ENCODE measurements at places on chromosomes 2 and 18. TPM values are rescaled to one million over a fixed set of nuclear protein-coding genes. Genes with fewer than 3 reads are reported as not detected.
A peak's percentile ranks its signal among the peaks of the same experiment; 100 is the strongest.

GRCh38 chr2:228374741-228375140, 193.3 kb upstream of the SPHKAP start:
- no peak for DNase-seq

DNA sequence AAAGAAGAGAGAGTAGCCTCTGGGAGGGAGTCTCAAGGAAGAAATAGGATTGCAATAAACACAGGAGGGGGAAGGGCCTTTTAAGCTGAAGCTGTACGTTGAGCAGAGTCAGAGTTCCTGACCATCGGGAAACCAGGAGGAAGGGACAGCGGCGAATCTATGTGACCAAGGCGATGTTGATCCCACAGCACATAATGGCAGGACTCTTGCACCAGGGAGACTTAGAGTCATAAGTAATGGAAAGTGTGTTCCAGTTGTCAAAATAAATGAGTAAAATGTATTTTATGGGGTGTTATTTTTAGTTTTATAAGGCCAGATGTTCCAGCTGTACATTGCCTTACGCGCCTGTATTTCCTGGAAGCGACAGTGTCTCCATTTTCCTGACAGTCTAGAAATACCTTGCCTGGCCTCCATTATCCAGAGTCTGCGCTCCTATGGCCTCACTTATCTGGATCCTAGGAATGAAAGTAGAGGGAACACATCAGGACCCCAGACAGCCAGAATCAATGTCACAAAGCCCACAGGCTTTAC, 152.8 kb upstream of the COPS8 start:
- DNase-seq = no peak

DNA sequence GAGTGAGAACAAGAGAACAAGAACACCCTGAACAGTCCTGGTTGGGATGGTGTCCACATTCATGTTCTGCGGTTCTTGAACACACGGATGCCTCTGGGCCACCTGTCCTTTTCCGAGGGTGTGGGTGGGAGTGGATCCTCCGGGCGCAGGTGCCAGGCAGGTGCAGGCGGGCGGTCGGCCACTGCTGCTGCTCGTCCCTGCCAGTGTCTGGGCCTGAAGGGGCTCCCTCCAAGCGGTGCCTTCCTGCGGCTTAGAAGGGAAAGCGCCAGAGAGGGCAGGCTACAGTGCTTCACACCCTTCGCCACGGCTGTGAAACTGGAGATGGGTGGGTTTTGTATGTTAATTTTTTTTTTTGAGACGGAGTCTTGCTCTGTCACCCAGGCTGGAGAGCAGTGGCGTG, 8.0 kb upstream of the D2HGDH start:
- DNase-seq = no peak

THSD7B gene
- polyA plus RNA-seq = not detected

- no peak for DNase-seq
Observed at GRCh38 chr2:60570251-60570650, 16.8 kb upstream of the BCL11A start.

EVA1A gene
- polyA plus RNA-seq = 0.52 TPM

DNA sequence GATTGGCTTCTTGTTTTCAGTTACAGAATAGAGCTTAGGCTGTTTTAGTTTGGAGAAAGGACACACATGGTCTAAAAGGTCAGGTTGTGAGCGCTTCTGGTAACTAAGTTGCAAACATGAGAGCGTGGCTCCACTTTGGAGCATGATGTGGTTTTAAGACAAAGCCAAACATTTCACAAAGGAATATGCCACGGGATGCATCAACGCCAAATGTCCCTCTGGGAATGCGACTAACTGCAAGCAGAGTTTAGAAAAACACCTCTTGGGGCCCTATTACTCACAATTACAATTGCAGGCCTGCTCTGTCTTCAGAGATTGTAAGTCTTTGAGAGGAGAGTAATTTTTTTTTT, 25.4 kb downstream of the MYO7B start:
- DNase-seq = no peak

IL1RL1 gene
- polyA plus RNA-seq = not detected

- DNase-seq = no peak
Observed at GRCh38 chr18:73859837-73860397, 287.7 kb downstream of the FBXO15 start.

DNA sequence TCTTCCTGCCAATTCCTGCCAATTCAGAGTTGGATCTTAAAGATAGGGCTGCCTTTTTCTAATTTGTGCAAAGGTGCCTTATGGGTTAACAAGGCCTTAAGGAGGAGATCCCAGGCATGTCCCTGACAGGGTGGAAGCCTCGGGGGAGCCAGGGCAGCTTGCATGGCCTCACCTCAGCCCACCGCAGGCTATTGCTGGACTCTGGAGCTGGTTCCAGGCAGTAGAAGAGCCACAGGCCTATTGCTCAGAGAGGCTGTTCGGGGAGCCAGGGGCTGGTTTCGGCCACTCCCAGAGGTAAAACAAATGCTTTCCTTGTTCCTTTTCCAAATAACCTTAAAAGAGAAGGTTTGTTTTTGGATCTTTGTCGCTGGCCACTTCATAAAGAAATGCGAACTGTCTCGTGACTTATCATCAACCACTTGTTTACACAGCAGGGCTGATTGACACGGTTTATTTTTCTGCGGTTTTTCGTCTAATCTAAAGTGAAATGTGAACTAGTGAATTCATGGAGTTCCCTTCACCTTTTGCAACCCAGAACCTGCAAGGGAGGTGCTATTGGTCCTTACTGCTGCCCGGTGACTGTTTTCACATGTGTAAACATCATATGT, 108.6 kb downstream of the APOB start:
- DNase-seq = no peak

DNA sequence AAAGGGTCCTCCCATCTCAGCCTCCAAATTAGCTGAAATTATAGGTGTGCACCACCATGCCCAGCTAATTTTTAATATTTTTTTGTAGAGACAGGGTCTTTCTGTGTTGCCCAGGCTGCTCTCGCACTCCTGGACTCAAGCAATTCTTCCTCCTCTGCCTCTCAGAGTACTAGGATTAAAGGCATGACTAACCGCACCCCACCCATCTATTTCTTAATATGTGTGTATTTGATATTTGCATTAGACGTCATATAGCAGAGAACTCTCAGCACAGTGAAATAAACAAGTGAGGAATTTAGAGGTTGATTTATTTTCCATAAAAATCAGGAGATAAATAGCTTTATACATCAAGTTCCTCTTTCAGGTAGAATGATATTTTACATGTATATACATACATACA, 213.5 kb downstream of the FSIP2 start:
- DNase-seq = no peak

- DNase-seq = peak; percentile 45
Observed at GRCh38 chr18:58692422-58693185, 21.3 kb downstream of the MALT1 start.

GRCh38 chr2:61753512-61753911, 100.3 kb downstream of the FAM161A start:
- no peak for DNase-seq

DNA sequence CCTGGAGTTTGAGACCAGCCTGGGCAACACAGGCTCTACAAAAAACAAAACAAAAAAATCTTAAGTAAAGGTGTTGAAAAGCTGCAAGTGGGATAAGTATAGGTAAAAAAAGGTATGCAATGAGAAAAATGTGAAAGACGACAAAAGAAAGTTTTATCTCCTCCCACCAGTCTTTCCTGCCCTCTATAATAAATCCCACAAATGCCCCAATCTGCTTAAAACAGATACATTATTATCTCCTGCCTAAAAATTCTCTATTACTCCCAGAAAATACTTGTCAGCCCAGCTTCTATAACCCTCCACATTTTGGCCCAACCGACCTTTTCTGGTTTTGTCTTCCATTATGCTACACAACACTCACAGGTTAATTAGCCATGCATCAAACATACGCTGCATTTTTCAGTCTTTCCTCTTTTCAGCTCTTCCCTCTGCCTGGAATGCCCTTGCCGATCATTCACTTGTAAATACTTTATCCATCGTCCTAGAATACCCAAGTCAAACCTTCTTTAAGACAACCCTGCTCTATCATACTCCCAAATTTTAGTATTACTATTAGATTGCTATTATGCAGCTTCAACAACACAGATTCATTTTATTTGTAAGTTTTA, 10.8 kb downstream of the ASXL2 start:
- no peak for DNase-seq

C2orf92 gene
- polyA plus RNA-seq = 0.66 TPM

CCDC150 gene
- not detected for polyA plus RNA-seq

CCDC68 gene
- polyA plus RNA-seq = not detected

GRCh38 chr2:180124273-180125139, 117.4 kb upstream of the CWC22 start:
- peak; percentile 24 for DNase-seq

- no peak for DNase-seq
Observed at GRCh38 chr2:15893689-15894480, 46.5 kb upstream of the MYCN start.

GRCh38 chr18:67260841-67261240, 255.7 kb downstream of the DSEL start:
- DNase-seq = no peak

GRCh38 chr2:199989822-199990221, 34.4 kb downstream of the MAIP1 start:
- DNase-seq = no peak

- DNase-seq = no peak
Observed at GRCh38 chr2:100999995-101000394, 2.1 kb upstream of the RPL31 start.

DNA sequence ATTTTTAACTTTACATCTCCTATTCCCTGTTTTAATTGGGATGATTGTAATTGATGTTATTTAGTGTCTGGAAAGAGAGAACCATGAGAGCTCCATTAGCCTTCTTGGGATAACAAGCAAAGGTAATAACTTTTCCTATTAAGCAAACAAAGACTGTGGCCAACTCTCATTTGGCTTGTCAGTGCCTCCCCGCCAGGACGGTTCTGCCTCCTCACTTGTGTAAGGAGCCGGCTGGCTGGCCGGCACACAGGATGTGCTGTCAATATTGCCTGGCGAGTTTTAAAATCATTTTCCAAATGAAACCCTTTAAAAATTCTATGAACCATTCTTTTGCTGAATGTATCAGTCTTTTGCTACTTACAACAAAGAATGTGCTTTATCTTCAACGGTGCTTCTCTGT, 898.3 kb downstream of the CPS1 start:
- DNase-seq = no peak

DNA sequence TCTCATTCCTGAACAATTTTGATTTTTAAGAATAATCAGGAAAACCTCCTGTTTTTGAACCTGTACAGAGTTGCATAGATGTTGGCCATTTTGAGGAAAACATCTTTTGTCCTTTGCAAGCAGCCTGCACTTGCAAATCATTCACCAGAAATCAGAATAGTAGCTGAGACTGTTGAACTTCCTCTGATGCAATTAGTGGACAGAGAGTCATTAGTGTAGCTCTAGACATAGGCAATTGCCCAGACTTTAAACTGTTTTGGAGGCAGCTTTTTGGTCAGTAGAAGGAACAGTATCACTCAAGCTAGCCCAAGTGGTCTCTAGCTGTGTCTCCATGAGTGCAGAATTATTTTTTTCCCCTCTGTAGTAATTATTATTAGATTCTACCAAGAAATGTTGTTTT, 326.1 kb downstream of the PIK3C3 start:
- no peak for DNase-seq

GRCh38 chr2:231133365-231134099, 8.7 kb upstream of the HTR2B start:
- DNase-seq = no peak

DNA sequence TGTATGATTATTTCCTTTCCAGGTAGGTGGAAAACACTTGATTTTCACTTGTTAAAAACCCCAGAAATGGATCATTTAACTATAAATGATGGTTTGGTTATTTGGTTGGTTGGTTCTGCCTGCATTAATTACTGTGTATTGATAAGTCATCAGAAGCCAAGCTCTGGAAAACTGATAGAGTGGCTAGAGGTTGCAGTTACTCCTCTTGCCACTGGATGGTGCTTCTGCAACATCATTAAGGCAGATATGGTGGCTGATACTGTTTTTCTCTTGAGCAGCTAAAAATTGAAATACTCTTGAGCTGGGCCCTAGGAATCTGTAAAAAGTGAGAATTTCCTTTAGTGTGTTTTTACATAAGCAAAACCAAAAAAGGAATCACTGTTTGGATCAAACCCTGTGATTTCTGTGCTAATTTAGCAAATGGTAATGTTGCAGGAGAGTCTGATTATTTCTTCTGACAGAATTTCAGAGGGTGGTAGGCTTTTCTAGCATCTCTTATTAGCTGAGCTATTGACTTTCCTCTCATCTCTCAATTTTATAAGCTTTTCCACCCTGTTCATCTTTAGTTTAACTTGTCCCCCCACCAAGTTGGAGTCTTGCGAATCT, 54.3 kb downstream of the RAB10 start:
- peak; percentile 39 for DNase-seq

C2orf81 gene
- 7.9 TPM for polyA plus RNA-seq

GRCh38 chr2:130790804-130791616, 35.7 kb downstream of the AMER3 start:
- no peak for DNase-seq

EGR4 gene
- not detected for polyA plus RNA-seq

DNA sequence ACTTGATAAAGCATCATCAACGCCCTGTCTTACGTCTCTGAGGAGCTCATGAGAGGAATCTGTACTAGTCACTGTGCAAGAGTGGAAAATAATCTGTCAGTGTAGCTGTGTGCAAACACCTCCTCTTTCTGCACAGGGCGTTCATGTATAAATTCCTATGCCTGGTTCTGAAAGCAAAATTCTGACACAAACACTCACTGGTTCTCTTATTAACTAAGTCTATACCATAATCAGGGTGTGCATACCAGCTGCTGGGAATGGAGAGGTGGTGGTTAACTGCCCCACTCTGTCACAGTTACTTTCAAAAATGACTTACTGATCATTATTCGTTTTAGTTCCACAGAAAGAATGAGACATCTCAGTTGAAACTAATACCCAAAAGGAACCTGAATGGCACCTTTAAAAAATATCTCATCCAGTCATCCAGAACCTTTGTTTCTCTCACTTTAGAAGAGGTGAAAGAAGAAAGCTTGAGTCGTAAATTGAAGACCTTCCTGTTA, 35.7 kb downstream of the STK39 start:
- no peak for DNase-seq

DNA sequence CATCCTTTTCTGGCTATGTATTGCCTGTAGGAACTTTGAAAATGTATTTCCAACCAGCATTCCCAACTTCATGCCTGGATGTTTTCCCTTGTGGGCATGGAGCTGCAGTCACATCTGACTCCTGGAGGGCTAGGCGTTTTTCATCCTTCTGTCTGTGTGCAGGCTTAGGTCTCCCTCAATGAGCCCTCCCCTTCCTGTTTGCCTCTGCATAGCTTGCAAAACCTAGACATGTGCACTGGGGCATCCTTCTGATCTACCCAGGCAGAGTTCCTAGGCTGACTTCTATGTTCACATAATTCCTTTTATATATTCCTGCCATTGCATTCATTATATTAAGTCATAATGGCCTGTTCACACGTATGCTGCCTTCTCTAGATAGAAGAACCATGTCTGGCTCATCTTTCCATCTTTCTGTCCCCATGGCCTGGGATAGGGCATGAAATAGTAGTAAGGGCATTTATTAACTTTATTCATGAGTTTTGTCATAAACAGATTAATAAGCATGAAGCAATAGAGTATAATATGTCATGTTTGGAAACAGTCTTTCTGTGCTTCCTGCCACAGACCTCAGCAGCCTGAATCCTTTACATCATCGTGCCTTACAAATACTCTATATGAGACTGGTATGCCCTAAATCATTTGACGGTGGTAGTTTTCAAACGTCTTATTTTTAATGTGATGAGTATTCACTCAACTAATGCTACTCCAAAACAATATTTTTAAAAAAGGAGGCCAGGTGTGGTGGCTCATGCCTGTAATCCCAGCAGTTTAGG, 195.6 kb downstream of the TGIF1 start:
- no peak for DNase-seq

CAPN13 gene
- not detected for polyA plus RNA-seq

PAX3 gene
- polyA plus RNA-seq = not detected
